ENCODE measurements at places on chromosomes 5 and 9. TPM values are rescaled to one million over a fixed set of nuclear protein-coding genes. Genes with fewer than 3 reads are reported as not detected.

The TSLP gene
- total RNA-seq = not detected

The TAF11L5 gene
- not detected for total RNA-seq

The SLCO4C1 gene
- total RNA-seq = 0.90 TPM

The SAPCD2 gene
- total RNA-seq = 18.4 TPM

The TMC1 gene
- total RNA-seq = 0.36 TPM

The NIM1K gene
- 0.59 TPM for total RNA-seq

The FXN gene
- total RNA-seq = 17.8 TPM

The UGT3A1 gene
- total RNA-seq = not detected

The SLC2A6 gene
- total RNA-seq = 48.2 TPM

The MEIKIN gene
- total RNA-seq = not detected

DNA sequence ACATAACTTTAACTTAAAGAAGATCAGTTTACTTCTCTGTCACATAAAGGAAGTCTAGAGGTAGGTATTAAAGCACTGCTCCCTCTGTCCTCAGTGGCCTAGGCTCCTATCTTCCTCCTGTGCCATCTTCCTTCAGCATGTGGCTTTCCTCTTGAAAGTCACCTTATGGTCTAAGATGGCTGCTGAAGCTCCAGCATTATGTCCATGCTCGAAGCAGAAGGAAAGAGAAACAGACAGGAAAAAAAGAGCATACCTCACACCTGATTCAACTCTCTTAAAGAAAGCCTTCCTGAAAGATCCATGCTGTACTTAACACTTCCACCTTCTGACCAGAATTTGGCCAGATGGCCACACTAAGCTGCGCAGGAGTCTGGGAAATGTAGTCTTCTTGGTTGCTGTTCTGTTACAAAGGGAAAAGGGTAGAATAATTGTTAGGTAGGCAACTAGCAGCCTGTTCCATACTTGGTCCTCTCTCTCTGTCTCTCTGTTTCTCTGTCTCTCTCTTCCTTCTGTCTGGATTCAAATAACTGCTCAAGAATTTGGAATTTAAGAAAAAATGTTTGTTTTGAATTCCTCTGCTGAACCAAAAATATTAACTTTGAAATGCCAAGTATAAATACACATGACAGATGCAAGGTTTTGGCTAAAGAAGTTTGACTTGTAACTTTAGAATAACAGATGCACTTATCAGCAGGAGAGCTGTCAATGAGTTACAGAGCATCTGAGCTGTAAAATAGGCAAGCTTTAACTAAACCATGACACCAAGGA is 16.0 kb downstream of the TMEM174 start:
- DNase-seq = no peak

DNA sequence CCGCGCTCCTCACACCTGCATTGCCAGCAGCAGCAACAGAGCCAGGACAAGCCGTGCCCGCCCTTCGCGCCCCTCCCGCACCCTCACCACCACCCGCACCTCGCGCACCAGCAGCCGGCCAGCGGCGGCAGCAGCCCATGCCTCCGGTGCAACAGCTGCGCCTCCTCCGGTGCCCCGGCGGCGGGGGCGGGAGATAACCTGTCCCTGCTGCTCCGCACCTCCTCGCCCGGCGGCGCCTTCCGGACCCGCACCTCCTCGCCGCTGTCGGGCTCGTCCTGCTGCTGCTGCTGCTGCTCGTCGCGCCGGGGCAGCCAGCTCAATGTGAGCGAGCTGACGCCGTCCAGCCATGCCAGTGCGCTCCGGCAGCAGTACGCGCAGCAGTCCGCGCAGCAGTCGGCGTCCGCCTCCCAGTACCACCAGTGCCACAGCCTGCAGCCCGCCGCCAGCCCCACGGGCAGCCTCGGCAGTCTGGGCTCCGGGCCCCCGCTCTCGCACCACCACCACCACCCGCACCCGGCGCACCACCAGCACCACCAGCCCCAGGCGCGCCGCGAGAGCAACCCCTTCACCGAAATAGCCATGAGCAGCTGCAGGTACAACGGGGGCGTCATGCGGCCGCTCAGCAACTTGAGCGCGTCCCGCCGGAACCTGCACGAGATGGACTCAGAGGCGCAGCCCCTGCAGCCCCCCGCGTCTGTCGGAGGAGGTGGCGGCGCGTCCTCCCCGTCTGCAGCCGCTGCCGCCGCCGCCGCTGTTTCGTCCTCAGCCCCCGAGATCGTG is 517 bp downstream of the KCNN2 start:
- DNase-seq = no peak

- no peak for DNase-seq
These were observed 593.7 kb upstream of the ACO1 start for GRCh38 chr9:31790720-31791119.

DNA sequence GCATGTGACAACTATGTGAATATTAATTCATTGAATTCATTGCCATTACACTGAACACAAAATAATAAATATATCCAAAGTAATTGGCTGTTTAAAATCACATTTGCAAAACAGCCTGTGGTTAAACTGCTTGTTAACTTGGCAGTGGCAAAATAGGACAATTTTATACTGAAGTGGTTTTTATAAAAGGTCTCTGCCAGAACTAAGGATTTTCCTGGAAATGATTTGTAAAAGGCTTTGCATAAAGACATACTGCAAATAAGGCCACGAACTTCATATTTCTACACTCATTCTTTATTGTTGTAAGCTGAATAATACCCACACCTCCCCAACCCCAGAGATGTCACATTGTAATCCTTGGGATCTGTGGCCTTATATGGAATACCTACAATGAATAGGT is 370.3 kb upstream of the RGMB start:
- no peak for DNase-seq

- DNase-seq = no peak
These were observed 176.0 kb upstream of the FREM1 start for GRCh38 chr9:15086156-15086763.

DNA sequence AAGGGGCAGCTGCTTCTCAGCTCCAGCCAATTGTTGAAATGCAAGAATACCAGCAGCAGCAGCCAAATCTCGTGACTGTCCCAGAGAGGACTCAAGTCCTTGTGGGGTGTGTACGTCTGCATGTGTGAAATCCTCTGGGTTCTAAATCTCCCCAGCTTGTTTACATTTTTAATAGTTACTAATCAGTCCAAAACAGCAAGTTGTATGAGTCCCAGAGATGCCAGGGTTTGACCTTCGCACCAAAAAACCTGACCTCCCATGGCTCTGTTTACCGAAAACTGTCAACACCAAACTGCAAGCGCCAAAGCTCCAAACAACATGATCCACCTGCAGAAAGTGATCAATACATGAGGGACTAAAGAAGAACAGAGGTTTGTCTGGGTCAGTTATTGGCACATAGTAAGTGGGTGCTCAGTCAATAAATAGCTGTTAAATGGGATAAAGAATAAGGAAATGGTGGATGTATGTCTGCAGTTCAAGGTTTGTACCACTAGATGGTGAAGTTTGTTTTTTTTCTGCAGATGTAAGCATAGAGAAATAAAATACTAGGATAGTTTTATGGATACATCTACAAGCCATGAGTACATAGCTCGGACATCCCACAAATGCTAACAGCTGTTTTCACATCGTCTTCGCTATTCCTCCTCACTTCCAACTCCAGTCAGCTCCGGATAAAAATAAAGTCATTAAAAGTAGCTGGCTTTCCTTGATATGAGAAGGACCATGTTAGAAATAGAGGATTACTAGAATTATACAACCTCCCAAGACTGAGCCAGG is 85.3 kb upstream of the ADRB2 start:
- peak; percentile 69 for DNase-seq

GRCh38 chr5:96716716-96717115 is 54.5 kb downstream of the CAST start:
- DNase-seq = no peak

DNA sequence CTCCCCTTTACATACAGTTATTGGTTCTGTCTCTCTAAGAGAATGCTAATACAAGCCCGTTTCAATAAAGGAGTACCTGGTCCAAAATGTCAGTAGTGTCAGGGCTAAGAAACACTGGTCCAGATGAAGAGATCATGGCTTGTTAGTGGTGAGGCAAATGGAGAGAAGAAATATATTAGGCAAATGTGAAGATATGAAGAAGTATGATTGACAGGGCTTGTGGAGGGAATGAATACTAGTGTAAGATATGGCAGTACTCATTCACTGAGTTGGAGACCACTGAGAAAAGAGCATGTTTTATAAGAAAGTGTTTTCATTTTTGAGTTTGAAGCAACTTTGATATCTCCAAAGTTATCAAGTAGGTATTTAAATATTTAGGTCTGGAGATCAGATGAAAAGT is 290.5 kb upstream of the MEF2C start:
- no peak for DNase-seq

- DNase-seq = no peak
These were observed 390.0 kb upstream of the IRX4 start for GRCh38 chr5:2272755-2273154.

GRCh38 chr5:15959370-15960164 is 220.0 kb downstream of the MARCHF11 start:
- no peak for DNase-seq

DNA sequence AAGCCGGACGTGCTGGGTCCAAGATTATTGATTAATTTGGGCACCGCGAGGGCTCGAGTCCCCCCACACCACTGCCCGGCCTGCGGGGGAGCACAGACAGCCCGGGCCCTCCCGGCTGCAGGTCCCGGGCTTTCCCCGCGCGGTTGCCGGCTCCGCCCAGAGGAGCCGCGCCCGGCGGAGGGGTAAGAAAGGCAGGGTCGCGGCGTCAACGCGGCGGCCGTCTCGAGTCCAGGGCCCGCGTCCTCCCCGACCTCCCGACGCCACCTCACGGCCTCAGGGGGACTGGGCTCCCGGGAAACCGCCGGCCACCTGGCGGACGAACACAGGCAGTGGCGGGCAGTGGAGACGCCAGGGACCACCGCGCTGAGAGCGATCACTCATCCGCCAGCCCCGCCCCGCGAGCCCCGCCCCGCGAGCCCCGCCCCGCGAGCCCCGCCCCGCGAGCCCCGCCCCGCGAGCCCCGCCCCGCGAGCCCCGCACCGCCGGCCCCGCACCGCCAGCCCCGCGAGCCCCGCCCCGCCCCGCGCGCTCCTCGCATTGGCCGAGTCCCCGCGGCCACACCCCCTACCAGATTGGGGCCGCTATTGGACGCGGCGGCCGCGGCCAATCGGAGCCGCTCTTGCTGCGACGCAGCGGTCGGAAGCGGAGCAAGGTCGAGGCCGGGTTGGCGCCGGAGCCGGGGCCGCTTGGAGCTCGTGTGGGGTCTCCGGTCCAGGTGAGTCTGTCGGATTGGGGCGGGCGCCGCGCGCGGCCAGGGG is at the start of gene MRPL41:
TSS of gene MRPL41 (plus strand) at position 616 of the 758 bp plus-strand sequence. CDS start 203 bp downstream, outside the sequence.
- DNase-seq = no peak

- DNase-seq = no peak
These were observed 164.8 kb downstream of the MACROH2A1 start for GRCh38 chr5:135234242-135234641.

DNA sequence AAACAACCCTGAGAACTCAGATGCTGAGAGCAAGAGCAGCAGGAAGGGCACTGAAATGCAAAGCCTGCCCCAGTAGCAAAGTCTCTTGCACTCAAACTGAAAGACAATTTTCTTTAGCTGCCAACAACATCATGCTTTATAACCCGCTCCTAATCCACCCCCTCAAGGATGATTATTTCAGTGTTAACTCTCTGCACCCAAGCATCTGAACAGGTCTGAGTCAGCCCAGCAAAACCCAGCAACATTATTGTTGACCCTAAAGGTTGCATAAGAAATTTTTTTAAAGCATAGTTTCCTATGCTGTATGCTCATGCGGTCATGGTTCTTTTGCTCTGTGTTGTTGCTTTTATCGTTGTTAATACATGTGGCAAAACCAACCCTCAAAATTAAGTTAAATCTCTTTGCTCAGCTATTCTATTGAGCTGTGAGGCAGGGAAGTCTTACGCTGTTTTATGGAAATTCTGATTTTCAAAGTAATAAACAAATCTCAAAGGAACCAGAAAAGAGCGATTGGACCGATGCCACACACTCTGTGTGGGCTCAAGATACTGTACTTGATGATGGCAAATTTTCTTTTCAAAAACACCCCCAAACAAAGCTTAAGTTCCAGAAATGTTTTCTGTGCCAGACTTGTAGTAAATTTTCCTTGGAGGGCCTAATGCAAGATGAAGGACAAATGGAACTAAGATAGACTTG is 440.6 kb upstream of the MPDZ start:
- no peak for DNase-seq

DNA sequence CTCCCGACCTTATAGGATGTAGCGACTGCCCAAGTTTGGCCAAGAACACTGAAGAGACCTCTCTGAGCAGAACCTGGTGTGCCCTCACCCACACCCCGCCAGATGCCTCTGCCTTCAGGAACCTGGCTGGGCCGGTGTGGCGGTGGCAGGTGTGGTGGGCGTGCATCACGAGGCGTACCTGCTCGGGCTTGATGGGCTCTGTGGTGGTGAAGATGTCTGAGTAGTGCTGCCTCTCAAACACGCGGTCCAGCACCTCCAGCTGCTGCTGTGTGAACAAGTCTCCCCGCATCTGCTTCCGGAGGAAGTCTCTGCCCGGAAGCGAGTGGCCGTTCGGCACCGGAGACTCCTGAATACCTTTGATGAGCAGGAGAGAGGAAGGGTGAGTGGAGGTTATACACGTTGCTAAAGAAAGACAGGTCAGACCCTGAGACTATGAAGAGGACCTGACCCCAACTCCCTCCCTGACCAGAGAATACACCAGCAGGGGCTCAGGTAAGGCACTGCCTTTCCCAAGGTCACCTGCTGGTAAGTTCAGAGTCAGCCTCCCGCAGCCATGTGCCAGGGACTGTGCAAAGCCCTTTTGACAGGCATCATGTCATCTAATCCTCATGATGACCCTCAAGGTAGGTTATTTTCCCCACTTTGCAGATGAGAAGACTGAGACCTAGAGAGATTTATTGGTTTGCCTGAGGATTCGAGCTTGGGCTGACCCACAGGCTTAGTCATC is 67.5 kb downstream of the PAX5 start:
- DNase-seq = no peak

DNA sequence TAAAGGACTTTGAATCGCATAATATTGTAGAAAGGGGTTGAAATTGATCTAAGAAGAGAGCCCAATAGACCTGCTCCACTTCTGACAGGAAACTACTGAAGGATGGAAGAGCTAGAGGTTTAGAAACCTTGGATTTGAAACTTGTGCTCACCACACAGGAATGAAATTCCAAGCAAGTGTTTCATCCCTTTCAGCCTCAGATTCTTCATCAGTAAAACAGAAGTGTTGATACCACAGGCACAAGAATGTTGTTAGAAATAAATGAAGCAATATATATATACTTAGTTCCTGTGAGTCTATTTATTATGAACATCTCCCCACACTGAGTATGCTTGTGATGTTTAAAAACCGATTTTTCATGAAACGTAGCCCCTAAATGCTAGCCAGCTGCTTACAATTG is 43.8 kb downstream of the PRRC1 start:
- DNase-seq = no peak

GRCh38 chr5:63247651-63248050 is 669.0 kb downstream of the LRRC70 start:
- no peak for DNase-seq
